GM18507 (cell line): ENCODE measurements at places on chromosomes 7 and 10.

- DNase-seq, result no peak
Observed at GRCh38 chr10:114682532-114682931, 24.5 kb upstream of the ABLIM1 start.

DNA sequence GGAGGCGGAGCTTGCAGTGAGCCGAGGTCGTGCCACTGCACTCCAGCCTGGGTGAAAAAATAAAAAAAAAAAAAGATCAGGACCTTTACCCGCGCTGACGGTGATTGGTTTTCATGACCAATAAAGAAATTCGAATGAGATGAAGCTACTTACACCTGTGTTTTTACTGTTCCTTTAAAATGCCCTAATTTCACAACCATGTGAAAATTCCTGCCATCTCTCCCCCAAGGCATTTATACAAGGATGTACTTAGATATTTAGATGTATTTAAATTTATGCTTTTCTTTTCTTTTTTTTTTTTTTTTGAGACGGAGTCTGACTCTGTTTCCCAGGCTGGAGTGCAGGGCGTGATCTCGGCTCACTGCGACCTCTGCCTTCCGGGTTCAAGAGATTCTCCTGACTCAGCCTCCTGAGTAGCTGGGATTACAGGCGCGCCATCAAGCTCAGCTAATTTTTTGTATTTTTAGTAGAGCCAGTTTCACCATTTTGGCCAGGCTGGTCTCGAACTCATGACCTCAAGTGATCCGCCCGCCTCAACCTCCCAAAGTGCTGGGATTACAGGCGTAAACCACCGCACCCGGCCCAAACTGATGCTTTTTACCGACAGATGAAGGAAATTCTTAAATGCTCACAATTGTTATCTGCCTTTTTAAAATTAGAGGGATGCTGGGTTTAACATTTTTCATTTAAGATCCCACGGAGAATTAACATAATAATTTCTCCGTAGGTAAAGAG lies 3.1 kb upstream of the PHYH start:
- DNase-seq, result no peak

- no peak for DNase-seq
Observed at GRCh38 chr7:104149822-104150221, 58.0 kb downstream of the ORC5 start.

DNA sequence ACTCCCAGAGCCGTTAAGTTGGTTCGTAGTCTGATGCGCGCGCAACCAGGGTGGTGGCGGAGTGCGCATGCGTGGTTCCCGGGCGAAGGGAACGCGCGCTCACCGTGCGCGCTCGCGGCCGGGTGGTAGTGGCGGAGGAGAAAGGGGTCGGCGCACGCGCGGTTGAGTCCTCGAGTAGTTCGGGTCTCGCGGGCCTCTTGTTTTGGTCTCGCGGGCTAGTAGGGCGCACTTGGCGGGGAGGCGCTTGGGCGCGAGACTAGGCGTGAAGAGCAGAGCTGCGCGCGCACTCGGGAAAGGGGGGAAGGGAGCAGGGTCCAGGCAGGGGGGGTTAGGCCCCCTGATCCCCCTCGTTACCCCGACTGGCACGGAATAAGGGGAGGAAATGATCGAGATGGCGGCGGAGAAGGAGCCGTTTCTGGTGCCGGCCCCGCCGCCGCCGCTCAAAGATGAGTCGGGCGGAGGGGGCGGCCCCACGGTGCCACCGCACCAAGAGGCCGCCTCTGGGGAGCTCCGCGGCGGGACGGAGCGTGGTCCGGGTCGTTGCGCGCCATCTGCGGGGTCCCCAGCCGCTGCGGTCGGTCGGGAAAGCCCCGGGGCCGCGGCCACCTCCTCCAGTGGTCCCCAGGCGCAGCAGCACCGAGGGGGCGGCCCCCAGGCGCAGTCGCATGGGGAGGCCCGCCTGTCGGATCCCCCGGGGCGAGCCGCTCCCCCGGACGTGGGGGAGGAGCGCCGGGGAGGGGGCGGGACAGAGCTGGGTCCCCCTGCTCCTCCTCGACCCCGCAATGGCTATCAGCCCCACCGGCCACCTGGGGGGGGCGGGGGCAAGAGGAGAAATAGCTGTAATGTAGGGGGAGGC lies at the start of gene MEPCE:
TSS of gene MEPCE (plus strand) at position 195 of the 856 bp plus-strand sequence. CDS start at position 383, 188 bp downstream.
- peak; percentile 83 for DNase-seq

- no peak for DNase-seq
Observed at GRCh38 chr10:17689137-17689536, 45.2 kb downstream of the STAM start.

GRCh38 chr7:106768324-106768751 lies 96.7 kb upstream of the PIK3CG start:
- no peak for DNase-seq

DNA sequence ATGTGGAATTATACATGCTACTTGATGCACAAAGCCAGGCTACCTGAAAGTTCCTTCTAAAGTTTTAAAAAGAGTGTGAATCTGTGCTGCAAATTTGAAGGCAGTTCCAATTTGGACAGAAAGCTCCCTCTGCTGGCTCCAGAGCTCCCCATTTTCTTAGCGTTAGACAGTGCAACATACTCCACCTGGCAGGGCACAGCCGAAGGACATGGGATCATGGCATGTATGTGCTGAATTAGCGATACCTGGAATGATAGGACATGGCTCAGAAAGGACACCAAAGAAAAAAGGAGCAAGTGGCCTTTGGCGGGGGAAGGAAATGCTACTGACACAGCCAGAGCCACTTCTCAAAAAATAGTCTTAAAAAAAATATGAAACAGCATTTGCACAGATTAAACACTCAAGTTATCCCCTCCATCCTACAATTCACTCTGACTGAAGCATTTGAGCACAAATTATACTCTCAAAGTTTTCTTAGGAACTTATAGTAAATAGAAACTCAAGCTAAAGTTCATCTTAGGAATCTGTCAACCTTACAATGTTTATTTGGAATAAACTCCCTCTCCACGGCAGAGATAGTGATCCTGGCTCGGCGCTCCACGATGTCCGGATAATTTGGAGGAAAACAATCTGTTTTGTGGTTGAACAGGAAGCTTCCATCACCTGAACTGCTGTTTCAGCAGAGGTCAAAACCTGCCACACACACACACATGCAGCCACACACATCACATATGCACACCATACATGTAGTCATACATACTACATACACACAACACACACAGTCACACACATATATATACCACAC lies 80.0 kb downstream of the C7orf25 start:
- DNase-seq, result no peak

- DNase-seq, result no peak
Observed at GRCh38 chr7:43753271-43753810, 5.1 kb upstream of the BLVRA start.

- DNase-seq, result no peak
Observed at GRCh38 chr7:4079956-4080355, 602.1 kb upstream of the FOXK1 start.

DNA sequence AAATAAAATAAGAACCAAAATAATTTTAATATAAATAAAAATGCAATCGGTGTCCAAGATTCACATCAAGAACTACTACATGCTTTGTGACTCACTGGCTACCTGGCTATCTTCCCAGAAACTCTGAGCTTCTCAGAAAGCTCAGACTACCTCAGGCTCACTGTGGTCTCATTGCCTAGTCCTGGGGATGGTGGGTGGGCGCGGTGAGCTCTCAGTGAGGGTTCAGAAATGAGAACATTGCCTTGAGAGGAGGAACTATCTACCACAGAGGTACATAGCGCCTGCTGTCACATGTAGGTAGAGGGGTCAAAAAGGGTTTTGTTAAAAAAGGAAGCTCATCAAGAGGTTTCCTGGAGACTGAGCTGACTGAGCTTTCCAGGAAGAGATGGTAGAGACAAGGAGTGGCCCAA lies 108.0 kb downstream of the WDFY4 start:
- DNase-seq, result no peak

GRCh38 chr7:131235489-131236317 lies 92.0 kb upstream of the MKLN1 start:
- DNase-seq, result no peak

DNA sequence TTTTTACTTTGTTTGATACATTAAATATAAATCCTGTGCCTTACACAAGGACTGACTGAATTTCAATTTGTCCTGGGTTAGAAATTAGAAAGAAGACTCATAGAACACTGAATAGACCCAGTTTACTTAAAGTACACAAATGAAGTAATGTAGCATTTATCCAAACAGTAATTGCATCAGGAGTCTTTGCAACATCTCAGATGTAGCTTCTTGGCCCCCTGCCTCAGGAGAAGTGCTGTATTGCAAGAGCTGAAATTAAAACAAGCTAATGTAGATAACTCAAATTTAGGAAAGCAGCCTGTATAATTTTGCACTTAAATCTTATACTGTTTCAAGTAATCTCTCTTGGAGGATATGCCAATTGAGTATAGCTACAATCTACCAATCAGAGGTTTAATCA lies 54.3 kb upstream of the KCND2 start:
- no peak for DNase-seq

GRCh38 chr7:35019179-35019729 lies 18.0 kb downstream of the DPY19L1 start:
- no peak for DNase-seq

DNA sequence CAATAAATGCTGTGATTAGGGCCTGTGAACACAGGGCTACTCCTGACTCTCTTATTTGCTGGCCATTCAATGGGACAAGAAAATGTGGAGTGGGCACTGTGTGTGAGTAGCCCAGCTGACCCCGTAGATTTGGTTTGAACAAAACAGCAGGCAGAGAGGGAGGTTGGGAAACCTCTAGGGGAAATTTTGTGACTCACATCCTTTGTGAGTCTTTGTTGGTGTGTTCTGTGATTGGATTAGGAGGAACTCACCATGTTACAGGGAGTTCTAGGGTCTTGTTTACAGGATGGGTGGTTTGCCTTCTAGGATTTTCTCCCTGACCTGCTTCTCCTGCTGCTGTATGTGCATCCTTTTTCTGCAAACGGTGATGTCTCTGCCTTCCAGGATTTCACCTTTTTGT lies 128.3 kb upstream of the MKI67 start:
- no peak for DNase-seq

GRCh38 chr10:59625721-59626522 lies 83.7 kb downstream of the SLC16A9 start:
- DNase-seq, result peak; percentile 29

- no peak for DNase-seq
Observed at GRCh38 chr10:130337305-130337640, 201.1 kb downstream of the GLRX3 start.

- no peak for DNase-seq
Observed at GRCh38 chr10:117165538-117166417, 27.7 kb upstream of the VAX1 start.
